ENCODE measurements at places on chromosomes 16 and 17.

- DNase-seq: no peak
Measured at GRCh38 chr16:54370278-54371040, 83.9 kb upstream of the IRX3 start.

- DNase-seq: no peak
Measured at GRCh38 chr16:21302898-21303528, 24.9 kb upstream of the CRYM start.

- no peak for DNase-seq
Measured at GRCh38 chr17:74713171-74713755, 540 bp upstream of the CD300LF start.

- no peak for DNase-seq
Measured at GRCh38 chr16:8555400-8555799, 34.9 kb downstream of the TMEM114 start.

DNA sequence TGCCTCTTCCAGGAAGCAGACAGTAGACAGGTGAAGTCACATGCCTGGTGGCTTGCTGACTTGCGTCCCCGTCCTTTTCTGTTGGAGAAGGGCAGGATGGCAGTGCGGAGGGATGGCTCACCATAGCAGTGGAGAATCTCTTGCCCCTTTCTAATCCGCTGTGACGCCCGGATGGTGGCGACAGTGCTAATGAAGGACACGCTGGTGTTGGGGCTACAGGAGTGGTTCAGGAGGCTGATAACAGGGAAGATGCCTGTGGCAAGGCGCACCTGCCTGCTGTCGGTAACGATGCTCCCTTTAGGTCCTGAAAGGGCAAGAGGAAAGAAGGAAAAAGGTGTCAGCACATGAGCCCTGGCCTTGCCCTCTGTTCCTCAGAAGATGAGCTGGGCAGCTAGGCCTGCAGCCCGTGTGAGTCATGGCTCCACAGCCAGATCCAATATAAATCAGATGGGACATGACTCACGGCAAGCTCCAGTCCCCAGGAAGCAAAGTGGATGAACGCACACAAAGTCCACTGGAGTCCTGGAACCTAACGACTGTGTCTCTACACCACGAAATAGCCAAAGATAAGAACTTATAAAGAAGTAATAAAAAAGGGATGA, 25.5 kb downstream of the SERPINF1 start:
- no peak for DNase-seq

GRCh38 chr17:16129441-16130205, 85.7 kb downstream of the NCOR1 start:
- DNase-seq: no peak

DNA sequence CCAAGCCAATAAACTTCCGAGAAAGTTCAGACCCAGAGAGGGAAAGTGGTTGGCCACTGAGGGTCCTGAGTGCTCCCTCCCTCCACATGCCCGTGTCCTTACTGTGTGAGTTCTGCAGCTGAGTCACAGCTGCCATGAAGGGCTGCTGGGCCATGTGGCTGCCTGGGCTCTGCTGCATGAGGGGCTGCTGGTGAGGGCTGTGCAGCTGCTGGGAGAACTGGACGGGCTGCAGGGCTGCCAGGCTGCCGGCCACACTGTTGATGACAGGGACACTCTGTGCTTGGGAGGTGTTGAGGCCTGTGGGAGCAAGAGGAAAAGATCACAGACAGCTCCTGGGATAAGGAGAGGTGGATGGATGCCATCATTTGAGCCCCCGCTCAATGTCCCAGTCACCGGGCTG, 44.0 kb downstream of the HNF1B start:
- DNase-seq: no peak

DNA sequence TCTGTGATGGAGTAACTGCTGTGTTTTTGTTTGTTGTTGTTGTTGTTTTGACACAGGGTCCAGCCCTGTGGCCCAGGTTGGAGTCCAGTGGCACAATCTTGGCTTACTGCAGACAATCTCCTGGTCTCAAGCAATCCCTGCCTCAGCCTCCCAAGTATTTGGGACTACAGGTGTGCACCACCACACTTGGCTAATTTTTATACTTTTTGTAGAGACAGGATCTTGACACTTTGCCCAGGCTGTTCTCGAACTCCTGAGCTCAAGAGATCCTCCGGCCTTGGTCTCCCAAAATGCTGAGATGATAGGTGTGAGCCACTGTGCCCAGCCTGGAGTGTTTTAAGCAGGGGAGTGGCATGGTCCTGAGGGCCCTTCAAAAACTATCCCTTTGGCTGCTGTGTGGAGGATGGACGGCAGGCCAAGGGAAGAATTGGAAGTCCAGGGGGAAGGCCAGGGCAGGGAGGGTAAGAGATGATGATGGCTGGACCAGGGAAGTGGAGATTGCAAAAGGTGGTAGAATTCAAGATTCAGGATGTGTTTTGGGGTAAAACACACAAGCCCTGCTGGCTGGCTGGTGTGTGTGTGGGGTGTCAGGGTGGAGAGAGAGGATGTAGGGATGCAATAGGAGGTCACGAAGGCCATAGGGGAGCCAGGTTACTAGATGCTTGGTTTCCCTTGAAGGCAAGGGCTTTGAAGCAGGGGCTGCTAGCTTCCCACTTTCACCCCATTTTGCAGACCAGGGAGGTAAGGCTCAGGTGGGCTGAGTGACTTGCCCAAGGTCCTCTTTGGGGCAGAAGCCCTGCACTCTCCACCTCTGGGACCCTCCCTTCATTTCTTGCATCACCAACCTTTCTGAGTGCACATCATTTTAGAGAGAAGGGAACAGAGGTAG, 18.8 kb upstream of the PLLP start:
- DNase-seq: no peak

DNA sequence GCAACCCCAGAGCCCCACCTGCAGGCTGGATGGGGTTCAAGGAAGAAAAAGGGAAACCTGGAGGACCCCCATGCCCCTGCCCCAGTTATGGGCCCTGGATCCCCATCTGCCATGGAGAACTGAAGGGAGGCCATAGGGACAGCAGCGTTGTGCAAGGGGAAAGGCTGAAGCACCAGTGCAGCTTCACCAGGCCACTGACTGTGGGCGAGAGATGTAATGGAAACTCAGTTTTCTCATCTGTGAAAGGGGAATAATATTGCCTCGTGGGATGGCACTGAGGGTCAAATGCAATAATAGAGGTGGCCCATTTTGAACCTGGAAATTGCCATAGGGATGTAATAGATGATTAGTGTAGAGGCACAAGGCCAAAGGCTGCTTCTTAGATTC, 9.9 kb upstream of the TSPOAP1 start:
- DNase-seq: no peak

GRCh38 chr17:49967621-49968404, 1.2 kb upstream of the DLX4 start:
- no peak for DNase-seq

DNA sequence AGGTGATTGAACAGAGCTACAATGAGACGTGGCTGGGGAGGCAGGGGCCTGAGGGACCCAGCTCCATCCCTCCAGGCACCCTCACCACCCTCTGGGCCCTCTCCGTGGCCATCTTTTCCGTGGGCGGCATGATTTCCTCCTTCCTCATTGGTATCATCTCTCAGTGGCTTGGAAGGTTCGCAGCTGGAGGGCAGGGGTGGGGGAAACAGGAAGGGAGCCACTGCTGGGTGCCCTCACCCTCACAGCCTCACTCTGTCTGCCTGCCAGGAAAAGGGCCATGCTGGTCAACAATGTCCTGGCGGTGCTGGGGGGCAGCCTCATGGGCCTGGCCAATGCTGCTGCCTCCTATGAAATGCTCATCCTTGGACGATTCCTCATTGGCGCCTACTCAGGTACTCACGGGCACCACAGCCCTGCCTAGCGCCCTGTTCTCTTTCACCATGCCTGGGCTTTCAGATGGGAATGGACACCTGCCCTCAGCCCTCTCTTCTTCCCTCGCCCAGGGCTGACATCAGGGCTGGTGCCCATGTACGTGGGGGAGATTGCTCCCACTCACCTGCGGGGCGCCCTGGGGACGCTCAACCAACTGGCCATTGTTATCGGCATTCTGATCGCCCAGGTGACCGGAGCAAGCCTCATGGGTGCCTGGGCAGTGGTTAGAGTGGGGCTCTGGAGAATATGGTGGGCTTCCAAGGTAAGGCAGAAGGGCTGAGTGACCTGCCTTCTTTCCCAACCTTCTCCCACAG, 2.1 kb downstream of the SLC2A4 start:
- no peak for DNase-seq

DNA sequence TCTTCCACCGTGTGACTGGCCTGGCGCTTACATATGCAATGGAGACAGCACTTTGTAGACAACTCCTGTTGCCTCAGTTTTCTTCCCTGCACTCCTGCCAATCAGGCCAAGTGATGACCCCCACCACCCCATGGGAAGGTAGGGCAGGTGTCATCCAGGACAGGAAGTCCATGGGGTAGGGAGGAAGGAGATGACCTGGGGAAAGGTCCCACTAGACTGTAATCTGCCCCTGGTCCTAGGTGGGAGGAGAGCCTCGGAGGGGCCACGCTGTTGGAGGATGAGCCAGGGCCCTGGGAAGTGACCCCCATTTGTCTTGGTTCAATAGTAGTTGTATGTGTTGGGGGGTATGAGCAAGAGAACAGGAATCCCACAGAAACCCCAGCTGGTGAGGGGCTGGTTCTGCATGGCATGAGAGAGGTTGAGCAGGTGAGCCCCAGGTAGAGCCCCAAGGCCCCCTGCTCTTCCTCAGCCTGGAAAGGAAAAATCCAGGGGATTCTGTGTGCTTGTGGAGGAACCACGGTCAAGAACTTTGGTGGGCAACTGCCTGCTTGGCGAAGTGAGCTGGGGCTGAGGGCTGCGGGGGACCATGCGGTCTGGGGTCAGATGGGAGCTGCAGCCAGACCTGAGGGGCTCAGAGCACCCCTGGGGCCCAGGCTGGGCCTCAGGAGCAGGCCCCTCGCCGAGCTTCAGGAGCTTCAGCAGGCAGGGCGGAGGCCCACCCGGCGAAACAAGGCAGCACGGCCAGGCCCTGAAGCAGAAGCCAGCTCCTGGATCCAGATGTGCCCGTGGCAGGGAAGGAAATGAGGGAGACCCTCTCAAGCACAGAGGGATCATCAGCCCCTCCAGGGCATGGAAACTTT, 50.7 kb downstream of the NT5M start:
- DNase-seq: no peak

DNA sequence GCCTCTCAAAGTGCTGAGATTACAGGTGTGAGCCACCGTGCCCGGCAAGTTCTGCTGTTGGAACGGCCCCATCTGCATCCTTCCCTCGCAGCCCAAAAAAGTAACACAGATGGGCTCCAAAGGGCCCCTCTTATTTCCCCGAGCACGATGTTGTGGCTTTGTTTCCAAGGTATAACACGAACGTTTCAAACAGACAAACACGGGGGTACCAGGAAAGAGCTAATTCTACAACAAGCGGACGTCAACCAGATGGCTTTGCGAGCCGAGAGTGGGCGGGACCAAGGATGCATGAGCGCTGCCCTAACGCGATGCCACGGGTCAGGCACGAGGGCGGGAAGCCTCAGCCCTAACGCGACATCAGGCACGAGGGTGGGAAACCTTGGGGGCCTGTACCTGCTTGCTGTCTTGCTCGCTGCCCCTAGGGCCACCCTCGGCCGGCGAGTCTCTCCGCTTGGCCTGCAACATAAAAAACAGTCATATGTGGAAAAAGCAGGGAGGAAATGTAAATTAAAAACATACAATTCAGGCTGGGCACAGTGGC, 24.2 kb downstream of the UNKL start:
- no peak for DNase-seq

- no peak for DNase-seq
Measured at GRCh38 chr17:50211249-50212120, 10.1 kb upstream of the COL1A1 start.

- DNase-seq: no peak
Measured at GRCh38 chr16:68420366-68420942, 27.9 kb downstream of the SMPD3 start.

GRCh38 chr17:7755095-7755890, 37.7 kb downstream of the DNAH2 start:
- DNase-seq: no peak

GRCh38 chr17:45942284-45942683, 47.9 kb downstream of the MAPT start:
- DNase-seq: no peak

DNA sequence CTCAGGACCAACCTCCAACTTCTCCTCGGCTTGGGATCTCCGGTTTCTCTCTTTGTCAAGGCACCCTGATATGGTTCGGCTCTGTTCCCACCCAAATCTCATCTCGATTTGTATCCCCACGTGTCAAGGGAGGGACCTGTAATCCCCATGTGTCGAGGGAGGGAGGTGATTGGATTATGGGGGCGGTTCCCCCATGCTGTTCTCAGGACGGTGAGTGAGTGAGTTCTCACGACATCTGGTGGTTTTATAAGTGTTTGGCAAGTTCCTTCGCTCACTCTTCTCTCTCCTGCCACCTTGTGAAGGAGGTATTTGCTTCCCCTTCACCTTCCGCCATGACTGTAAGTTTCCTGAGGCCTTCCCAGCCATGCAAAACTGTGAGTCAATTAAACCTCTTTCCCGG, 117.9 kb downstream of the SEC14L1 start:
- no peak for DNase-seq

GRCh38 chr16:27399969-27400368, 2.0 kb upstream of the IL21R start:
- no peak for DNase-seq

DNA sequence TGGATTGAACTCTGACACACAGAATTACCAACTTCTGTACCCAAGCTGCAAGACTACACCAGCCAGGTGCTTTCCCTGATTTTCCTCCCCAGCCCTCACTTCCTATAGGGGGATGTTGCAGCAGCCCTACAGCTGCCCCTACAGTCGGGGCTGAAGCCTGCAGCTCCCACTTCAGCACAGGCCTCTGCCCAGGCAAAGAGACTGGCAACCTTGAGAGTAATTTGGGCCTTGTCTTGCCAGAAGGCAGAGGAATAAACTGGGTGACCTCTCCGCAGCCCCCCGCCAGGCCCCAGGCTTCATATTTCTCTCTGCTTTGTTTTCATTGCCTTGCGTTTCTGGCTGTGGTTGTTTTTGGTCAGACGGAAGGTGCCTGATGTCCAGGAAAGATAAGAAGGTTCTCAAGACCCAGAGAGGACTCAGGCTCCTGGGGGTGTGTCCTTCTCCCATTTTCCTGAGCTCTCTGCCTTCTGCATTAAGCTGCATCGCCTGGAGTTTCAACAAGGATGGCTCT, 32.0 kb downstream of the SLC6A4 start:
- no peak for DNase-seq

DNA sequence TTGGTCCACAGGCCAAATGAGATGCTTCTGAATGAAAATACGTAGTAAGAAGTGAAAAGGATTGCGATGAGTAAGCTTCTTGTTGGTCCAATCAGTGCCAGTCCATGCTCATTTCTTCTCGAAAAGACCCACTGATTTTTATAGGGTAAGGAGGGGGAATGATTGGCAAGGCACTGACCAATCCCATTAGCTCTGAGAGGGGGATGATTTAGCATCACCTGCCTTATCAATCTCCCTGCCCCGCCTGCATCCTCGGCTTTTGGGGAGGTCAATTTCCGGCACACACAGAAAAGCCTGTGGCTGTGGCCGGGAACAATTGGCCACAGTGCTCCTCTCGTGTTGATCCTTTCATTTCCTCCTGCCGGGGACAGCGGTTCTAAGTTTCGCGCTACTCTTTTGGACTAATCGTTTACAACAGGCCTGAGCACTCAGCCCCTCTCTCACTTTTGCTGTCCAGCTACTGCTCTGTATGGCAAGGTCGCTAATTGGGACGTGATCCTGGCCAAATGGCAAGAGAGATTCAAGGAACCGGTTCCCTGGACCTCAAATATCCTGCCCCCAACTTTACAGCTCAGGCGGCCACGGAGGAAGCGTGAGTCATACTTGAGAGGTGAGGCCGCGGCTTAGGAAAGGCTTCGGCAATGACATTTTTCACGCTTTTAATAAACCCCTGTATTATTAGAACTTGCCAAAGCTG, 43.1 kb downstream of the TBX4 start:
- DNase-seq: no peak

Data from CD4-positive, alpha-beta memory T cell (primary cell).